ENCODE measurements at places on chromosomes 4 and X. TPM values are rescaled to one million over a fixed set of nuclear protein-coding genes. Genes with fewer than 3 reads are reported as not detected.

DNA sequence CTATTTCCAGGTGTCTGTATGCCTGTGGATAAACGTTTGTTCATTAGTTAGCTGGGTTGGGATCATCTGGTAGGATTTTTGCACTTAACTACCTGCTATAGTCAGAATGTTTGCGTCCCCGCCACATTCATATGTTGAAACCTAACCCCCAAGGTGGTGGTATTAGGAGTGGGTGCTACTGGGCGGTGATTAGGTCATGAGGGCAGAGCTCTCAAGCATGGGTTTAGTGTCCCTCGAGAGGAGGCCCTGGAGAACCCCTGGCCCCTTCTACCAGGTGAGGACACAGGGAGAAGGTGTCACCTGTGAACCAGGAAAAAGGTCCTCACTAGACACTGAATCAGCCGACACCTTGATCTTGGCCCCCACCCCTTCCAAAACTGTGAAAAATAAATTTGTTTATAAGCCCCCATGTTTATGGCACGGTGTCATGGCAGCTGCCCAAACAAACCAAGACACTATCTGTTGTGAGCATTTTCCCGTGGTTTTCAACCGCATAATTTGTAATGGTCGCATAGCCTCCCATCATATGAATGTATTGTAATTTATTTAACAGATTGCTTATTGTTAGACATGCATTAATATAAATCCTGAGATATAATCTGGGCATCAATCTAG lies 92.7 kb upstream of the TRIM2 start:
- H3K27ac ChIP-seq, result no peak overlapping the region
- H3K4me1 ChIP-seq, result peaks cover 47% of the 10 kb centered on the region
- H3K36me3 ChIP-seq, result no peaks in the 10 kb centered on the region
- H3K27me3 ChIP-seq, result no peaks in the 10 kb centered on the region
- no peak for DNase-seq

- H3K4me1 ChIP-seq, result no peaks in the 10 kb centered on the region
- no peak overlapping the region for H3K27ac ChIP-seq
- H3K27me3 ChIP-seq, result no peaks in the 10 kb centered on the region
Measured at GRCh38 chr4:103118166-103118565, 18.5 kb upstream of the BDH2 start.

- no peak for DNase-seq
- no peaks in the 10 kb centered on the region for H3K27me3 ChIP-seq
- H3K36me3 ChIP-seq, result no peaks in the 10 kb centered on the region
- H3K4me1 ChIP-seq, result no peaks in the 10 kb centered on the region
Measured at GRCh38 chrX:134161162-134161561, 75.8 kb upstream of the CCDC160 start.

- no peak overlapping the region for H3K4me3 ChIP-seq
- H3K27ac ChIP-seq, result no peak overlapping the region
Measured at GRCh38 chrX:11567528-11568220, 98.0 kb downstream of the ARHGAP6 start.

- no peak overlapping the region for H3K27ac ChIP-seq
- H3K36me3 ChIP-seq, result no peaks in the 10 kb centered on the region
- no peak overlapping the region for H3K4me3 ChIP-seq
- DNase-seq, result no peak
Measured at GRCh38 chr4:59553721-59554091, 1646.4 kb upstream of the ADGRL3 start.

- no peak overlapping the region for H3K27ac ChIP-seq
- H3K4me1 ChIP-seq, result peaks cover 28% of the 10 kb centered on the region
Measured at GRCh38 chrX:53084043-53084570, 1.9 kb downstream of the TSPYL2 start.

GRCh38 chrX:75648803-75649588 lies 126.2 kb upstream of the ZDHHC15 start:
- DNase-seq, result no peak
- H3K27ac ChIP-seq, result no peak overlapping the region
- no peak overlapping the region for H3K4me3 ChIP-seq
- H3K27me3 ChIP-seq, result no peaks in the 10 kb centered on the region
- H3K36me3 ChIP-seq, result no peaks in the 10 kb centered on the region

GRCh38 chr4:55920571-55920970 lies 28.2 kb upstream of the CEP135 start:
- no peaks in the 10 kb centered on the region for H3K27me3 ChIP-seq
- H3K36me3 ChIP-seq, result no peaks in the 10 kb centered on the region
- no peaks in the 10 kb centered on the region for H3K4me1 ChIP-seq
- no peak overlapping the region for H3K4me3 ChIP-seq

- no peaks in the 10 kb centered on the region for H3K4me1 ChIP-seq
- no peaks in the 10 kb centered on the region for H3K36me3 ChIP-seq
- H3K4me3 ChIP-seq, result no peak overlapping the region
- no peaks in the 10 kb centered on the region for H3K27me3 ChIP-seq
Measured at GRCh38 chr4:52825460-52826090, 36.5 kb upstream of the RASL11B start.

DNA sequence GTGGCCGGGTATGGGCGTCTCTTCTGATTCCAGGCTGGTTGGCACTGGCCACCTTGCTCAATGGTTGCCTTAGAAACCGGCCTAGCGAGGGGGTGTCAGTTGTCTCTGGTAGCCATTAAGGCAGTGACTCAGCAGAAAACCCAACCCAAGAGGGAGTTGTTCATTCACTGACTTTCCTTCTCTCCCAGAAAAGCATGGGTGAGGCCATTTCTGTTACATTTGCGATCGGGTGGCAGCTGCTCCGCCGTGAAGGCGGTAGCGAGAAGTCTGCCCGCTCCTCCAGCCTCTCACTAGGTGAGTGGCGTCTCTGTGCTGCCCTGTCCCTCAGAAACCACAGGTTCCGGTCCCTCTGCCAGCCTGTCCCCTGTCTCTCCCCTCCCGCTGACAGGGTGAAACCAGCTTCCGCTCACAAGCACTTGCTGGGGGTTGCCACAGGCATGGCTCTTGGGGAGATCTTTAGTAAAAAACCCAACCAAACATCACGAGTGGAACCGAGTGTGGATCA lies 17.4 kb downstream of the IRAK1 start:
- peak; percentile 71 for DNase-seq
- peaks cover 27% of the 10 kb centered on the region for H3K4me1 ChIP-seq
- no peaks in the 10 kb centered on the region for H3K36me3 ChIP-seq

GRCh38 chr4:150482581-150482980 lies 99.4 kb upstream of the MAB21L2 start:
- no peaks in the 10 kb centered on the region for H3K4me1 ChIP-seq
- peaks cover 7% of the 10 kb centered on the region for H3K36me3 ChIP-seq
- DNase-seq, result no peak
- H3K27ac ChIP-seq, result no peak overlapping the region
- H3K4me3 ChIP-seq, result no peak overlapping the region
- no peaks in the 10 kb centered on the region for H3K27me3 ChIP-seq

GRCh38 chr4:61003301-61003700 lies 196.8 kb upstream of the ADGRL3 start:
- no peaks in the 10 kb centered on the region for H3K36me3 ChIP-seq
- no peak for DNase-seq
- H3K4me3 ChIP-seq, result no peak overlapping the region
- no peak overlapping the region for H3K27ac ChIP-seq

GRCh38 chr4:25169446-25169845 lies 9.2 kb upstream of the SEPSECS start:
- no peaks in the 10 kb centered on the region for H3K4me1 ChIP-seq
- H3K36me3 ChIP-seq, result peaks cover 11% of the 10 kb centered on the region
- H3K27me3 ChIP-seq, result no peaks in the 10 kb centered on the region
- H3K4me3 ChIP-seq, result no peak overlapping the region
- no peak overlapping the region for H3K27ac ChIP-seq
- no peak for DNase-seq

DNA sequence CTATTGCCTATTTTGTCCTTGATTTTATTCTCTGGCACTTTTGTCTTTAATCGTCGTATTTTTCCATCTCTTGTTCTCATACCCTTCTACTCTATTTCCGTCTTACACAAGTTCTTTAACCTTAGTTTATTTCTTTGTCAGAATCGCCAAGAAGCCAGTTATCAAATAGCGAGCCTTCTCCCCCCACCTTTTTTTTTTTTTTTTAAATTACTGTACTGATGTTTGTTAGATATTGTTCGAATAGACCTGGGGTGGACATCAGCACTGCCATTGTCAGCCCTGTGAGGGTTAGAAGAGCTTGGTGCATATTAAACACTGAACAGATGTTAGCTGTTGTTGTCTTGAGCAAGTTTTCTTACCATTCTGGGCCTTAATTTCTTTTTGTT lies 1.2 kb downstream of the SPCS3 start:
- peaks cover 3% of the 10 kb centered on the region for H3K36me3 ChIP-seq
- no peak for DNase-seq
- H3K4me1 ChIP-seq, result peaks cover 14% of the 10 kb centered on the region
- H3K27me3 ChIP-seq, result no peaks in the 10 kb centered on the region

GRCh38 chrX:46444011-46444410 lies 101.2 kb downstream of the ZNF674 start:
- H3K27ac ChIP-seq, result no peak overlapping the region
- DNase-seq, result no peak
- H3K27me3 ChIP-seq, result no peaks in the 10 kb centered on the region
- H3K4me1 ChIP-seq, result peaks cover 18% of the 10 kb centered on the region

DNA sequence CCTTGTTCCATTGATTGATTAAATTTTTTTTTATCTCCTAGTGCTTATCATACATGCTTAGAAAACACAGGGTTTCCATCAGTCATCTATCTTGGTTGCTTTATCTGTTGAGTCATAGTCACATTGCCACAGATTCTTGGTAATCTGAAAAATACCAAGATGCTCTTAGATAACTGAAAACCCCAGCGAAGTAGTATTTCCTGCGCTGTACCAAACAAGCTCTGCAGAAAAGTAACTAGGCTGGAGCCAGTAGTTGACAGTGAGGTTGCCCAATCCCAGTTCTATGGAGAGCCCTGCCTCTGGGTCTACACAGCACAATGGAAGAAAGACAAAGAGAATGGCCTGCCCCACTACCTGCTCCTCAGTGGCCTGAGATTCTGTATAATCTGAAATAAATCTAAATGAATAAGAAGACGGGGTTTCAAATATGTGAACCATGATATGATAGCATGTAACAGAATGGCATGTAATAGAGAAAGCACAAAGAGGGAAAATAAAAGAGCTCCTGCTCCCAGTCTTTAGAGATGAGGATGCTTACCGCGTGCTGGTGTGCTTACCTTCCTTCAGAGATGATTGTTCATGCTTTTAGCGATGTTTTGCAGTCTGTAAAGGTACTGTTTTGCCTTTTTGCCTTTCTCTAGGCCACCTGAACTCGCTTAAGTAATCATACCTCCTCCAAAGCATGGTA lies 55.3 kb upstream of the RAPGEF2 start:
- no peaks in the 10 kb centered on the region for H3K36me3 ChIP-seq
- H3K4me3 ChIP-seq, result no peak overlapping the region
- H3K27ac ChIP-seq, result no peak overlapping the region
- no peaks in the 10 kb centered on the region for H3K4me1 ChIP-seq
- DNase-seq, result no peak

- H3K27ac ChIP-seq, result no peak overlapping the region
- DNase-seq, result no peak
- no peak overlapping the region for H3K4me3 ChIP-seq
- no peaks in the 10 kb centered on the region for H3K4me1 ChIP-seq
Measured at GRCh38 chr4:183843248-183843671, 61.8 kb upstream of the STOX2 start.

- H3K36me3 ChIP-seq, result no peaks in the 10 kb centered on the region
- peak; percentile 42 for DNase-seq
Measured at GRCh38 chrX:10199212-10199611, 42.4 kb downstream of the CLCN4 start.

DNA sequence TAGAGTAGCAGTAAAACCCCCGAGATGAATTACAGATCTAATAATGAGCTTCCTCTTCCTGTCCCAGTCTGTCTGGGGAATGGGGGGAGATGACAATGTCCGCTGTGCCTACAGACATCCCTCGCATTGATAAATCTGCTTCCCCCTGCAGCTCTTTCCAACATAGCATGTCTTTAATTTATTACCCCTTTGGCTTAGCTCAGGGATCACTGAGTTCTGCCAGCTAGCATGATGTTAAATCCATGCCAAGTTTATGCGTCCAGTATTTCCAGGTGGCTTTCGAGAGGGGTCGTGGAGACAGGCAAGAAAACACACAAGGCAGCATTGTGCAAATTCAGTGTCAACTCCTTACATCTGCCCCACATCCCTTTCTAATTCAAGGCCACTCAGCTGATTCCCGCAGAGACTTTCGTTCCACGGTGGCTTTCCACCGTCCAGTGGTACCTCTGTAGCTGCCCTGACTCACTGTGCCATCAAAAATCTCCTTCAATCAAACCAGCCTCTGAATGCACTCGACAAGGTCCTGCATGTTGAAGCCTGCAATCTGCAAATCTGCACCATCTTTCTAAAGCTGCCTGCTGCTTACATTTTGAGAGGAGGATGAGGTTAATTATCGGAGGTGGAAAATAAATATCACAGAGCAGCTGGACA lies 75.1 kb downstream of the MXRA5 start:
- no peaks in the 10 kb centered on the region for H3K4me1 ChIP-seq
- DNase-seq, result no peak
- H3K4me3 ChIP-seq, result no peak overlapping the region
- no peak overlapping the region for H3K27ac ChIP-seq
- no peaks in the 10 kb centered on the region for H3K36me3 ChIP-seq
- no peaks in the 10 kb centered on the region for H3K27me3 ChIP-seq

Gene PABPC4L
- not detected for total RNA-seq

Gene TRIM61
- total RNA-seq, result 2.0 TPM

Gene ARHGEF6
- total RNA-seq, result 78.8 TPM

Gene MAOA
- not detected for total RNA-seq

Gene TIGD4
- not detected for total RNA-seq

Gene EVC2
- total RNA-seq, result 2.6 TPM

Gene SFRP2
- not detected for total RNA-seq

Gene ERCC6L
- 0.13 TPM for total RNA-seq

Gene PDHA2
- total RNA-seq, result not detected

Gene MAGEE1
- total RNA-seq, result 11.8 TPM

Gene RNF150
- not detected for total RNA-seq

Gene SH3D19
- not detected for total RNA-seq

Data from natural killer cell (primary cell).